Stimulated activated CD8-positive, alpha-beta memory T cell treated with anti-CD3 and anti-CD28 coated beads, Interleukin-4, amount 100 ng/mL, for 48 hours (primary cell): ENCODE measurements at places on chromosomes 2 and 18.

DNA sequence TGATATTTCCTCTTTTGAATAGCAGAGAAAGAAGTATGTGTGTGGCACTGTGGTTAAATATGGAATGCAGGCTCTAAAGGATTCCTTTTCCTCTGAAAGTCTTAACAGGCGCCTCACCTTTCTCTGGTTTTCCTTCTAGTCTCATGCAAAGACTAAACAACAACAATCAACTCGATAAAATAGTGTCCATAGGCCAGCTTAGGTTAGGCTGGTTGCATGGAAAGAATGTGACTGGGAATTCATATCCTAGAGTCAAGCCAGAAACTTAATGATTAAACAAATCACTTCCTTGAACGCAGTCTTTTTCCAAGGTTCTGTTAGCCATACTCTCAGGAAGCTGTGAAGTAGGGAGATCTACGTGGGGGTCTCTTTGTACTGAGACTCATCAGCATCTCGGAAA, 800.8 kb upstream of the ID2 start:
- no peak for DNase-seq

- DNase-seq: no peak
Observed at GRCh38 chr2:6986912-6987361, 69.7 kb downstream of the RNF144A start.

GRCh38 chr2:117785740-117786139, 28.8 kb upstream of the DDX18 start:
- DNase-seq: peak; percentile 48

GRCh38 chr2:200056105-200056504, 100.7 kb downstream of the MAIP1 start:
- no peak for DNase-seq

- DNase-seq: no peak
Observed at GRCh38 chr2:185318271-185318724, 420.3 kb upstream of the FSIP2 start.

- no peak for DNase-seq
Observed at GRCh38 chr18:34746614-34747013, 36.5 kb downstream of the DTNA start.

DNA sequence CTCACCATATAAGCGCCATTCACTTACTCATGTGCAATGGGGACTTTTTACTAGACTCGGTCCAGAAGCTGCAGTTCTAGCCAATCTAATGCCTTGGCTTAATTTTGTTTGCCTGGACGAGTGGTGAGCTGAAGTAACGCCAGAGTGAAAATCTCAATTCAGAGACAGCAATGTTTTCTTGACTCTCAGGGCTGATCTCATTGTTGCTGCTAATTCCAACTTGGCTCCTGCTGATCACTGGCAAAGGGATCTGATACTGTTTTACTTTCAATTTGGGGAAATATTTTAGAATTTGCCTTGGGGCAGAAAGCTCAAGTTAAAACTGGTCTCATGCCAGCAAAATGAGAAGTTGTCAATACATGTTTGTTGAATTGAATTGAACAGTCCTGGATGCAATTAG, 906.6 kb upstream of the CDH2 start:
- DNase-seq: no peak

- no peak for DNase-seq
Observed at GRCh38 chr2:231259104-231259503, 60.7 kb downstream of the ARMC9 start.

DNA sequence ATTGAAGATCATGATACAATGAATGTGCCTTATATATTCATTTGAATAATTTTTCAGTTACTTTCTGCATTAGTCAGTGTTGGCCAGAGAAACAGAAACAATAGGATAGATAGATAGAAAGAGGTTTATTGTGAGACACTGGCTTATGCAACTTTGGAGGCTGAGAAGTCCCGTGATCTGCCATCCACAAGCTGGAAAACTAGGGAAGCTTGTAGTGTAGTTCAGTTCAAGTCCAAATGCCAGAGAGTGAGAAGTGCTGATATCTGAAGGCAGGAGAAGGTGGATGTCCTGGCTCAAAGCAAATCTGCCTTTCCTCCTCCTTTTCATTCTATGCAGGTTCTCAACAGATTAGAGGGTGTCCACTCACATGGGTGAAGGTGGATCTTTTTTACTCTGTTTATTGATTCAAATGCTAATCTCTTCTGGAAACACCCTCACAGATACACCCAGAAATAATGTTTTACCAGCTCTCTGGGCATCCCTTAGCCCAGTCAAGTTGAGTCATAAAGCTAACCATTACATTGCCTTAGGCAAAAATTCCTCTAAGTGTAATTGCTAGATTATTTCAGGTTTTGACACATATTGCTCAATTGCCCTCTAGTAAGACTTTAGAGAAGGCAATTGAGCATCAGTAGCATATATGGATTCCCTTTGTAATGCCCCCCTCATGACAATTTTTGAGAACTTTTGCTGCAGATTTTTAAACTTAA, 341.4 kb downstream of the LPIN1 start:
- DNase-seq: no peak

DNA sequence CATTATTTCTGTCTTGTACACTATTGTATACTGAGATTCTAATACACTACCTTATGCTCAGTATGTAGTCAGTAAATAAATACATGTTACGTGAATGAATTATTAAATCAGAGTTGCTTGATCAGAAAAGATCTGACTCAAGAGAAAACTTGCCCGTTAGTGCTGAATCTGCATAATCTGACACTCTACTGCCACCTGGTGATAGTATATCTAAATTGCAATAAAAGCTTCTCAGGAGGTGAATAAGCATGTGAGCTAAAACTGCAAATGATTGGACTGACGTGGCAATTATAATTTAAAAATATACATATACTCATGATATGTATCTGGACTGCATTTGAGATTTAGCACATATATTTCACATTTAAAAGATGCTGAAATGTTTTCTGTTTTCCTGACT, 70.4 kb downstream of the KIAA1328 start:
- no peak for DNase-seq

- DNase-seq: no peak
Observed at GRCh38 chr2:143575340-143575739, 446.1 kb downstream of the ARHGAP15 start.

- no peak for DNase-seq
Observed at GRCh38 chr2:25201265-25201664, 32.9 kb upstream of the POMC start.

- no peak for DNase-seq
Observed at GRCh38 chr2:144328938-144329337, 191.0 kb downstream of the ZEB2 start.

DNA sequence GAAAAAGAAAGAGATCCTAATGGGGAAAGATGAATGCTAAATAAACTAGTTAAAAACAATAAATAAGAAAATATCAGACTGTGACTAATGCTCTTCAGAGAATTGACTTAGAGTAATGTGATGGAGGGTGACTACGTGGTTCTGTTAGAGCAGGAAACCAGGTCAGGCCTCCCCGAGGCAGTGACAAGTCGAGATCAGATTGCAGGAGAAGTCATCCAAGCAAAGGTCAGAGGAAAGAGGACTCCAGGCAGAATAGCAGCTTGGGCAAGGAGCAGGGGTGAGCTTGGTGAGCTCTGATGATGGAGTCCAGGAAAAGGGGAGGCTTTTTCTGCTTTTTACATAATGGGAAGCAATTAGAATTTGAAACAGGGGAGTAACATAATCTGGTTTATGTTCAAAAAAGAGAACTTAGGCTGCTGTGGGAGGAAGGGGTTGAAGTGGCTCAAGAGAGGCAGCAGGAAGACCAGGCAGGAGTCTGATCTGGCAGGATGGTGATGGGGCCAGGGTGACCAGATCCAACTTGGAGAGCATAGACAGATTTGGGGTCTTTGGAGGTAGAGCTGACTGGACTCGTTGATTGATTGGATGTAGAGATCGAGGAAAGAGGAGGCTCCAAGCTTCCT, 27.3 kb upstream of the ITGB6 start:
- no peak for DNase-seq

GRCh38 chr2:150607390-150607811, 119.9 kb upstream of the RND3 start:
- no peak for DNase-seq

DNA sequence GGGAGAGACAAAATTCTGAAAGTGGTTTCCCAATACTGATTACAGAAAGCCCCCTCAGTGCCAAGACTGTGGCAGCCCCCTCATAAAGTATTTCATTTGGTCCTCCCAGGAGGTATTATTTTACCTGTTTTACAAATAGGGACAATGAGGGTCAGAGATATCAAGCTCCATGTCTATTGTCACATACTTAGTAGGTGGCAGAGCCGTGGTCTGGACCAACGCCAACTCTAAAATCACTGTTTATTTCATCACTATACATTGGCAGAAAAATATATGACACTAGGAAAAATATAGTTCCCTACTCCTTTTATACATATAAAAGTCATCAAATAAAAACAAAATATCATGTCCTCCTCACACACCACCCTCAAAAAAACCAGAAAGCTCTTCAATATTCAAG, 68.6 kb downstream of the DHRS9 start:
- DNase-seq: no peak

GRCh38 chr2:197073701-197074433, 147.4 kb upstream of the PGAP1 start:
- no peak for DNase-seq

GRCh38 chr2:176202491-176202890, 14.0 kb downstream of the HOXD1 start:
- no peak for DNase-seq

- DNase-seq: no peak
Observed at GRCh38 chr2:64659252-64659651, 5.5 kb upstream of the SERTAD2 start.

GRCh38 chr18:35095983-35096676, 54.9 kb downstream of the MAPRE2 start:
- DNase-seq: no peak

DNA sequence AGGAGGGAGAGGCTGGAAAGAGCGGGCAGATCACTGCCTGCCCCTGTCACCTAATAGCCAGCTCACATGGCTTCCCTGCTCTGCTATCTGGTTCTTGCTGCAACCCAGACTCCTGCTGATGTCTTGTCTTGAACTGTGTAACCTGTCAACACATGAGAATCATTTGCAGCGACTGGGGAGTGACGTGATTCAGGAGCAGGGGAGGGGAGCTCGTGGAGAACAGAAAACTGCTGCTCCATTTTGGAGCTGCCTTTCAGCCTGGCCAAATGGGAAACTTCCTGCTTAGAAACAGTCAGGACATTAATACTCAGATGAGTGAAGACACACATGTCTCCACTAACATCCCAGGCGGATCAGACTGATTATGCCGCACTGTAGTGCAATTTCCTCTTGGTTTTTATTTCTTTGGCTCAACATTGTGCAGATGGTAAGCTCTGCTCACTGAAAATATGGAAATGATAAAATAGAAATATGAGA, 38.1 kb downstream of the RPL37A start:
- no peak for DNase-seq

DNA sequence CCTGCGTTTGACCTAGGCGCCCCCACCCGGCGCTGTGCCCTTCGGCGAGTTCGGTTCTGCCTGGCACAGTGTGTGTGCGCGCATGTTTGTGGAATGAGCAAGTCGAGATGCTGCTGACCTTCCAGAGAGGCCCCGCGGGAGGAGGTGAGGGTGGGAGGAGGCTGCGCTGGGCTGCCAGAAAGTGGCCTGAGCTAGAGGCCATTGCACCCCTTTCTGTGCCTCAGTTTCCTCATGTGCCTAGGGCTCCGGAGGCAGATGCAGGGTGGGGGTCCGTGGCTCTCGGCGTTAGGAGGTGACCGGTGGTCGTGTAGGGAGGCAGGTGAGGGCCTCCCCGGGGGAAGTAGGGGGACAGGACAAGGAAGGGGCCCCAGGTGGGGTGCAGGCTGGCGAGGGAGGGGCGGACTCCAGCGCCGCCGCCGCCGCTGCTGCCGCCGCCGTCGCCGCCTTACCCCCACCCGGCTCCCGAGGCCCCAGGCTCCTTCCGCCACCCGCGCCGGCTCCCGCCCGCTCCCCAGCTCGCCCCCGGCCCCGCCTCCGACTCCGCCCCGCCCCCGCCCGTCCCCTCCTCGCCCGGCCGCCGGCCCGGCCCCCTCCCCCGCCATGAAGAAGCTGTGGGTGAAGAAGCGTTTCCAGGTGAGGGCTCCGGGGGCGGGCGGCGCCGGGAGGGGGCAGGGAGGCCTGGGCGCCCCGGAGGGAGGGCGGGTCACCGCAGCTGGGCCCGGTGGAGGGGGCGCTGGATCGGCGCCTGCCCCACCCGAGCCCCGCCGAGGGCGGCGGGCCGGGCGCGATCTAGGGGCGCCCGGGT, 7.0 kb downstream of the SPEG start:
- peak; percentile 47 for DNase-seq

DNA sequence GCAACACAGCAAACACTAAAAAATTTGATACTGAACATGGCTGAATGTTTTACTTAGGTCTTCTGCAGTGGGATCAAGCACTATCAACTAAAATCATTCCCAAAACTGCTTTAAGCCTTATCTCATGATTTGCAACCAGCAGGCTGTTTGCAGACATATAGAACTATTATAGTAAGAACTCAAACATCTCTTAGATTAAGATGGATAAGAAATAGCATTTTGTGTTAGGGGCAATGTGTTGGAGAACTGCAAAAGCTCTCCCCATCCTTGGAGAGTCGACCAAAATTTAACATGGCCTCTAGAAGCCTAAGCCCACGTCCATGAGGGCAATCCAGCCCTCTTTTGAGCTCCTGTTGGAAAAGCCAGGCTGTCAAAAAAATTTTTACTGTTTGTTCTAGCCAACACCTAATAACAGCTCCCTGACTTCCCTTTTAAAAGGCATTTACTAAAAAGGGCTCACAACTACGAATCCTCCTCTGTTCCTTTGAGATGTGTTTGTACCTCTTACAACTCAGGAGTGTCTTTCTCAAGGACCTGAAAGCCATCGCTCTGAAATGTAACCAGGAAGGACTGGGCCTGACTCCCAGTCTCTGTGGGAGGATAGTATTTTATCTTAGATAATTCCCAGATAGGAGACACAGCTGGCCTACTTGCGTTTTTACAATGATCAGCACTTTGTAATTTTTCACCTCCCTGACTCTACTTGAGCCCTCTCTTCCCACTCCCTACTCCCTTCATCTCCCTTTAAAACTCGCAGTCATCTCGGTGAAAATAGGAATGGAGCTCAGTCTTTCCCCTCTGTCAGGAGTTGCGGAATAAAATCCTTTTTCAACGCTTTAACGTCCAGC, 1.4 kb downstream of the KRCC1 start:
- DNase-seq: no peak

- DNase-seq: no peak
Observed at GRCh38 chr18:8948471-8949149, 153.9 kb upstream of the NDUFV2 start.

- DNase-seq: no peak
Observed at GRCh38 chr2:49335546-49335945, 181.2 kb upstream of the FSHR start.

DNA sequence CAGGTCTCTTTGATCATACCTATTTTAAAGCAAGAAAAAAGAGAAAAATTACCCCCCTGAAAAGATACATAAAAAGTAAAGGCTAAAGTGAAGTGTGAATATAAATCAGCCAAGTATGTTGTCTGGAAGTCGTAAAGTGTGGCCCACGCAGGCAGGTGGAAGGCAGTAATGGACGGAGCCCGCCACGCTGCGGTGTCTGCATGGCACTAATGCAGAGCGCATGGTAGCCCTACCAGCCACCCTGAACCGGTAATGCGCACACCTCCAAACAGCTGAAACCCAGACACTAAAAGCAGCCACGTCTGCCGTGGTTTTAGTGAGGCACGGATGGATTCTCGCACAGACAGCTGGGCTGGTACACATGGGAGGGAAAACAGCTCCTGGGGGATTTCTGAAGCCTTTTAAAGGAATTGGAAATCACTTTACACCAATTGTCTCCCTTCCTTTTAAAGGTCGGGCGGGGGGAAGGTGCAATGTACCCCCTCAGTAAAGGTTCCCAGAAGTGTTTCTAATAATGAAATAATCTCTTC, 615.2 kb downstream of the CNTNAP5 start:
- no peak for DNase-seq

- DNase-seq: no peak
Observed at GRCh38 chr2:77314721-77315120, 207.5 kb downstream of the LRRTM4 start.
